Effector memory CD8-positive, alpha-beta T cell (primary cell): ENCODE measurements at places on chromosomes 1 and 21.

DNA sequence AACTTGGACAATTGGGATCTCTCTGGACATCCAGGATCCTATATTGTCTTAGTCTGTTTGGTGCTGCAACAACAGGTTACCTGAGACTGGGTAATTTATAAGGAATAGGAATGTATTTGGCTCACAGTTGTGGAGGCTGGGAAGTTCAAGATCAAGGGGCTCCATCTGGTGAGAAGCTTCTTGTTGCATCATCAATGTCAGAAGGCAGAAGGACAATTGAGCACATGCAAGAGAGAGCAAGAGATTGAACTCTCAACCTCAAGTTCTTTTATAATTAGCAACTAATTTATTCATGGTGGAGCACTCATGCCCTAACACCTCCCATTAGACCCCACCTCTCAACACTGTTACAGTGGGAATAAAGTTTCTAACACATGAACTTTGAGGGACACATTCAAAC, 124.7 kb upstream of the ETV3 start:
- H3K36me3 ChIP-seq: no peaks in the 10 kb centered on the region
- H3K4me3 ChIP-seq: no peak overlapping the region
- no peak overlapping the region for H3K27ac ChIP-seq
- DNase-seq: no peak
- no peaks in the 10 kb centered on the region for H3K4me1 ChIP-seq

DNA sequence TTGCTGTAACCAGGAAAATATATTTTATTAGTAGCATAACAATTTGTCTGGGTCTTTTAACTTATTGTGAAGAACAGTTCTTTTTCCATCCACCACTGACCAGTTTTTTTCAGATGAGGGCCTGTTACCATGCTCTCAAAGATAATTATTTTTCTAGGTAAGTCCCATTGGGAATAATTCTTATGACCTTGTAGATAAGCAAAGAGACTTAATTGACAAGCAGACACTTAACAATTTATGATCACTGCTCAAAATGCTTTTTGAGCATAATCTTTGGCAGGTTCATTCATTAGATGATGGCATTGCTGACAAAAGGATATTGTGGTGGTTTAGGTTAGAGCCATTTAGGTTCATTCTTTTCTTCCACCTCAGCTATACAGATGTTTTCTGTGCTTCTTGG, 6.6 kb downstream of the SNX27 start:
- DNase-seq: no peak
- peaks cover 20% of the 10 kb centered on the region for H3K4me1 ChIP-seq
- peaks cover 5% of the 10 kb centered on the region for H3K36me3 ChIP-seq

GRCh38 chr1:42848823-42849537, 2.6 kb downstream of the ZNF691 start:
- DNase-seq: no peak
- no peaks in the 10 kb centered on the region for H3K36me3 ChIP-seq
- no peaks in the 10 kb centered on the region for H3K27me3 ChIP-seq
- no peak overlapping the region for H3K4me3 ChIP-seq
- peak overlapping the region; percentile 28 for H3K27ac ChIP-seq

- no peak for DNase-seq
- H3K27me3 ChIP-seq: no peaks in the 10 kb centered on the region
- H3K27ac ChIP-seq: no peak overlapping the region
- peaks cover 29% of the 10 kb centered on the region for H3K4me1 ChIP-seq
- no peak overlapping the region for H3K4me3 ChIP-seq
These were observed 11.4 kb downstream of the SMYD2 start for GRCh38 chr1:214292322-214292721.

- no peak for DNase-seq
- peak overlapping the region; percentile 72 for H3K27ac ChIP-seq
- peaks cover 70% of the 10 kb centered on the region for H3K36me3 ChIP-seq
- no peak overlapping the region for H3K4me3 ChIP-seq
These were observed 11.8 kb downstream of the C1orf174 start for GRCh38 chr1:3888301-3888700.

DNA sequence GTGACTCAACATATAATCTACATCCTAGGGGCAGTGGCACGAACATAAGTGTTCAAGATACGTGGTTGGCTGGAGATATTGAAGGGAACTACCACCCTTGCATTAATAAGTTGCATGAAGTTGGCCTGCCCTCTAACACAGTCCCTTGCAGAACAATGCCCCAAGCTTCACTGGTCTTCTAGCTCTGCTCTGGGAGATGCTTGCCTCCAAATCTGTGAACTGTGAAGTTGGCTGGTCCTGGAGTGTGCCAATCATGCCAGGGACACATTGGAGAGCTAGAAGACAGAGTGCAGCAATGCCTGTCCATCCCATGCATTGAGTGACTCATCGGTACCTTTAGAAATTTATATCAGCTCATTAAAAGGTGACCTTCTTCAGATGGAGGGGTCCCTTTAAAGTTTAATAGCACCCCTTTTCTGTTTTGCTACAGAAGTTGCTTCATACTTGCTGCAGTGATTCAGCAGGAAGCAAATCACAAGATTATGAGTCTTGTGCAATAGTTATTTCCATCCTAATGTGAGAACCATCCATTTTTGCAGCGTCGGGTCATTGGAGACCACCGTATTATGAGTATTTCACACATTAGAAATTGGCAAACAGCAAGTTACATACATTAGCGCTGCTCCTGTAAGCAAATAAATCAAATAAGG, 55.2 kb upstream of the KAZN start:
- no peaks in the 10 kb centered on the region for H3K4me1 ChIP-seq
- no peak overlapping the region for H3K4me3 ChIP-seq
- H3K27ac ChIP-seq: no peak overlapping the region
- H3K27me3 ChIP-seq: peaks cover 15% of the 10 kb centered on the region

GRCh38 chr1:245060684-245061374, 94.0 kb upstream of the KIF26B start:
- H3K36me3 ChIP-seq: no peaks in the 10 kb centered on the region
- DNase-seq: no peak
- peaks cover 4% of the 10 kb centered on the region for H3K4me1 ChIP-seq
- no peak overlapping the region for H3K27ac ChIP-seq

DNA sequence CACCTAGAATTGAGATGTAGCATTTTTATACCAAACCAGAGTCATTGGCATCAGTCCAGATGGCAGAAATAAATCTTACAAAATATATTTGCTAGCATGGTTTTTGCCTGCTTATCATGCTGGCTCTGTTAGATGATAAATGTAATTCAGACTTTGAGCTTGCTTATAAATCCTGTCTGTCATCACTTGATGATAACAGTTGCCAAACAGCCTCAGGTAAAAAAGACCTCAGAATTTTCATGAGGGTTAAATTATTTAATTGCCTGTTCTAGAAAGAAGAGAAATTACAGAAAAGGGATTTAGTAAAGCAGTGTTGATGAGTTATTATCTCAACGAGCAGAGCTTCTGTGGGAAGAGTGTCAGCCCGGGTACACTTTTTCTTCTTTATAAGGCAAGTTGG, 83.3 kb downstream of the FNBP1L start:
- H3K36me3 ChIP-seq: no peaks in the 10 kb centered on the region
- no peaks in the 10 kb centered on the region for H3K4me1 ChIP-seq
- no peak for DNase-seq
- H3K4me3 ChIP-seq: no peak overlapping the region
- H3K27me3 ChIP-seq: peaks cover 23% of the 10 kb centered on the region

DNA sequence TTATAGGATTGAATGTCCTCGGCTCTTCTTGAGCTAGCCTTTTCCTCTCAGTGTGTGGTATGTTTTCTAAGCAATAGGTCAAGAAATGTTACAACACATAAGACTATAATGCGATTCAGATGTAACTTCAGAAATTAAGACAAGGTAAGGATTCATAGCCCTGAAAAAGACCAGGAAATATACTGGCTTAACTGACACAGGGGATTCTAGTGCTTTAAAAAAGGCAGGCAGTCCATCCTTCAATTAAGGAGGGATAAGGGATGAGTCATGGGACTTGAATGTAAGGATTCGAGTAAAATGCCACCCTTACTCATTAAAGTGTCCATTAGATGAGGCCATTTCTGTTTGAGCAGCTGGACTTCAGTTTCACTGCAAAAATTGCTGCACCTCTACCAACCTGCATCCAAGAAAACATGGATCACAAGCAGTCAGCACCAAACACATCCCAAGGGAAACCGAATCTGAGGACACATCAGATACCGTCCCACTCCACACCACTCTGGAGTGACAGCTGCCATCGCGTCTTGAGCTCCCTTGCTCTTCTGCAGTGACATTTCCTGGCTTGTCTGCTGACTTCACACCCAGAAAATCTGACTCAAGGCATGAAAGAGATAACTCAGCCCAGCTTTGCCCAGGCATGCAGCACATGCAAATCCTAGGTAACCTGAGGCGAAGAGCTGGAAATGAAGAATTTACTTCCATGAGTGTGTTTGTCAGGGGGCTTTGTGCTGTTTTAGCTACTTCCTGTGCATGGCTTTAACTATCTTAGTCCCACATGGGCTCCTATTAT, 37.8 kb downstream of the NGF start:
- H3K4me1 ChIP-seq: no peaks in the 10 kb centered on the region
- no peak overlapping the region for H3K27ac ChIP-seq
- DNase-seq: no peak
- H3K4me3 ChIP-seq: no peak overlapping the region
- H3K36me3 ChIP-seq: peaks cover 3% of the 10 kb centered on the region

DNA sequence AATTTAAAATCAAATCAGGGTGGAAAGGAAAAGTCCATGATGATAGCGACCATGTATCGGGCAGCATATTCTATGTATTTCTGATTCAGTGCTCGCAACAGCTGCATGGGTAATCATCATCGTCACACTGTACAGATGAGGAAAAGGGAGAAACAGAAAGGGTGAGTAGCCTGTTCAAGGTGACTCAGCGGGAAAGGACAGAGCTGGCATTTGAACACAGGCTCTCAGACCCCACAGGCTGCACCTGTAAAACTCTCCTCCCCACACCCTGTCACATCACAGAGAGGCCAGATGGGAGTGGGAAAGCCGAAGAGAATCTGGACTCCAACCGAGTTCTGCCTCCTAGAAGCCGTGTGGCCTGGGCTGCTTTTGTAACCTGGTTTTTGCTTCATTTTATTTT, 14.0 kb downstream of the RUNX1 start:
- H3K27ac ChIP-seq: peak overlapping the region; percentile 95
- DNase-seq: no peak
- H3K27me3 ChIP-seq: no peaks in the 10 kb centered on the region
- H3K36me3 ChIP-seq: peaks cover 26% of the 10 kb centered on the region
- peak overlapping the region; percentile 77 for H3K4me3 ChIP-seq

GRCh38 chr21:26626187-26626586, 53.1 kb upstream of the CYYR1 start:
- no peaks in the 10 kb centered on the region for H3K4me1 ChIP-seq
- no peak for DNase-seq
- H3K27ac ChIP-seq: no peak overlapping the region
- no peaks in the 10 kb centered on the region for H3K36me3 ChIP-seq

DNA sequence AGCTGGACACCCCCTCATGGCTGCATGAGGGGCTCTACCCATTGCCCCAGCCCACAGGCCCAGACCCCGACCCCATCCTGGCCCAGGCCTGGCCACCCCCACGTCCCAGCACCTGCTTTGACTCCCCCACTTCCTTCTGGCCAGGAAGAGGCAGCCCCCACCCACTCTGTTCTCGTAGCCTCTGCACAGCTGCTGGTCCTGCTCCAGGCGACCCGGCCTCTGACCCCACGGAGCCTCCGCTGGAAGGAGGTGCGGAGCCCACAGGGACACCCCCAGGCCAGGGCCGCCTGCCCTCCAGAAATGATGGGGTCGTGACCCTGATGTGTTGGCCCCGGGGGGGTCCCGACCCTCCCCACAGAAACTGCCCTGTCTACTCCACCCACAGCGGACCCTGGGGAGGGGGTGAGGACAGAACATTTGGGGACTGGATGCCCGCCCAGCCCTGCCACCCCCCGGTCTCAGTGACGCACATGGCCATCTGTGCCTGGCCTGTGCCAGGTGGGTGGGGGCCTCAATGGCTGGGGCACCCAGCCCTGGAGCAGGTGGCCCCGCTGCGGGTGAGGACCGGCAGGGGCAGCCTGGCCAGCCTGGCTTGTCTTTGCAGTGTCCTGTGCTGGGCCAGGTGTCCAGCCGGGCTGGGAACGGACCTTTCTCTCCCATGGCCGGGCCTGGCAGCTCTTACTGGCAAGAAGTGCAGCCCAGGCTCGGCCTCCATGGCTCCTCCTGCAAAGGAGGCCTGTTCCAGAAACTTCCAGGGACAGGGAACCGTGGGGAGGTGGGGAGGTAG, 78.6 kb downstream of the MORN1 start:
- peaks cover 8% of the 10 kb centered on the region for H3K4me1 ChIP-seq
- DNase-seq: no peak
- H3K27ac ChIP-seq: peak overlapping the region; percentile 89
- H3K27me3 ChIP-seq: no peaks in the 10 kb centered on the region

DNA sequence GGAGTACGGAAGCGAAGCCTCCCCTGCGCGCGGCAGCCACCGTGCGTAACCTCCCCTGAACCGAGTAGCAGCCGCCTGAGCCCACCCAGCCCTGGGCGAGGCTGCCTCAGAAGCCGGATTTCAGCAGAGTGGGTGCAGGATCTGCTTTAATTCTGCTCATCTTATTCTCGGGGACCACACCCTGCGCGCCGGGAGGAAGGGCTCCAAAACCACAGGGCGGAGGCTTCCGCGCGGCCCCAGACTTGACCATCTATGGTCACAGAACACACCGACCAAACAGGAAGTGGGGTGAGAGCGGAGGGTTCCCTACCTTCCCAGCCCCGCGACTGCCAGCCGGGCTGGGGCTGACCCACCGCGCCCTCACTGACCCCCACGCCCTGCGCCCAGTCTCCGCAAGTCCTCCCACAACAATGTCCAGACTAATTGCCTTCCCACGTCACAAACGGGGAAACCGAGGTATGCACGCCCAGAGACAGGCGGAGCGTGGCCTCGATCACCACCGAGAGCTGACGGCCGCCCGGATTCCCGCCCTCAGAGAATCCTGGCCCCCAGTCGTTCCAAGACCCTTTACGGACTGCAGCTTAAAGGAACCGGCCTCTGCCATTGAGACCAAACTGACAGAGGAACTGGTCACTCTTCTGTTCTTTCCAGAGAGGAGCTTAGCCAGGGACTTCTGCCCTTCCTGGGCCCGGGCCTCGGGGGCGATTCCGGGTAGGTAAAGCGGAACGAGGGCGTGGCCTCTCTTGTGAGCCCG, 595 bp upstream of the CAP1 start:
- H3K4me1 ChIP-seq: peaks cover 41% of the 10 kb centered on the region
- peaks cover 42% of the 10 kb centered on the region for H3K36me3 ChIP-seq
- peak overlapping the region; percentile 94 for H3K27ac ChIP-seq
- no peaks in the 10 kb centered on the region for H3K27me3 ChIP-seq

DNA sequence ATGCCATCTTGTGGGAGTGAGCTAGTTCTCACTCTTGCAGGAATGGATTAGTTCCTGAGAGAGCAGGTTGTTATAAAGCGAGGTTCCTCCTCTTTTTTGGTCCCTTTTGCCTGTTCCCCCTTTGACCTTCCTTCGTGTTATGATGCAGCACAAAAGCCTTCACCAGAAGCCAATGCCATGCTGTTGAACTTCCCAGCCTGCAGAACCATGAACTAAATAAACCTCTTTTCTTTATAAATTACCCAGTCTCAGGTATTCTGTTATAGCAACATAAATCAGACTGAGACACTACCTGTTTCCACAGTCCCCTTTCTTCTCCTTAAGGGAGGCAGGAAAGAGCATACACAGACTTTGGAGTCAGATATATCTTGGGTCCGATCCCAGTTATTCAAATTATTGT, 25.6 kb downstream of the DISP3 start:
- peaks cover 3% of the 10 kb centered on the region for H3K36me3 ChIP-seq
- DNase-seq: no peak
- H3K4me3 ChIP-seq: no peak overlapping the region

- peaks cover 21% of the 10 kb centered on the region for H3K4me1 ChIP-seq
- H3K27ac ChIP-seq: peak overlapping the region; percentile 26
- no peak overlapping the region for H3K4me3 ChIP-seq
- no peaks in the 10 kb centered on the region for H3K27me3 ChIP-seq
- DNase-seq: peak; percentile 32
- H3K36me3 ChIP-seq: peaks cover 3% of the 10 kb centered on the region
These were observed 69.2 kb downstream of the FASLG start for GRCh38 chr1:172727956-172728603.

- peaks cover 6% of the 10 kb centered on the region for H3K4me1 ChIP-seq
- H3K36me3 ChIP-seq: peaks cover 2% of the 10 kb centered on the region
- no peak overlapping the region for H3K4me3 ChIP-seq
- DNase-seq: no peak
These were observed 49.0 kb downstream of the B3GALT5 start for GRCh38 chr21:39661740-39662139.
